ENCODE measurements at places on chromosomes 3 and 15. TPM values are rescaled to one million over a fixed set of nuclear protein-coding genes. Genes with fewer than 3 reads are reported as not detected.

DNA sequence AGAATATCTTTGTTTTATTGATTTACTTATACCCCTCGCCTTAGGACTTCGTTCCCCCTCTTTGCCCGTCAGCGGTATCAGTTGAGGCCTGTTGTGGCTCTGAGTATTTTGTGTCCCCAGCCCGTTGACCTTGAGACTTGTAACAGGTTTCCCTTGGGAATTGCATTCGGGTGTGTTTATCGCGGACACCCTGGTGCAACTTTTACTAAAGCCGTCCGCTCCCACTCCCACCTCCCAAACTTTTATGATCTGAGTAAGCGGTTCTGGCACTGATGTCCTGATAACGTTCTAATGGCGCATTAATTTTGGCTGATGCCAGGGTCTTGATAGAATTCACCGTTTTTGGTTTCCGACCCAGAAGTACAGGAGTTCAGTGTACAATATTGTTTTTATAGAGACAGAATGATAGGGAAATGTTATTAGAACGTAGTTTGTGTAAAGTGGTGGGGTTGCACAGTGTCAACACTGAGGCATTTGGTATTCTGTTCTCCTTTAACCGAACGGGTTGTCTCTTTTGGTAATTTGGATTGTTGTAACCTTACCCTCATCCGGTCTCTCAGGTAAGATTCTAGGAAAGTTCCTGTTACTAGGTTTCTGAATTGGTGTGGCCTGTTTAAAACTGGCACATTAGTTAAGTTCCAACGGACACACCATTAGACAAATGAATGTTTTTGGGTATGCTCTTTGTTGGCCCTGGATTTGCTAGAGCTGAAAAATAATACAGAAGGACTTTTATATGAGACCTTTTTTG lies 47.8 kb downstream of the OIP5 start:
- peak; percentile 54 for DNase-seq

DNA sequence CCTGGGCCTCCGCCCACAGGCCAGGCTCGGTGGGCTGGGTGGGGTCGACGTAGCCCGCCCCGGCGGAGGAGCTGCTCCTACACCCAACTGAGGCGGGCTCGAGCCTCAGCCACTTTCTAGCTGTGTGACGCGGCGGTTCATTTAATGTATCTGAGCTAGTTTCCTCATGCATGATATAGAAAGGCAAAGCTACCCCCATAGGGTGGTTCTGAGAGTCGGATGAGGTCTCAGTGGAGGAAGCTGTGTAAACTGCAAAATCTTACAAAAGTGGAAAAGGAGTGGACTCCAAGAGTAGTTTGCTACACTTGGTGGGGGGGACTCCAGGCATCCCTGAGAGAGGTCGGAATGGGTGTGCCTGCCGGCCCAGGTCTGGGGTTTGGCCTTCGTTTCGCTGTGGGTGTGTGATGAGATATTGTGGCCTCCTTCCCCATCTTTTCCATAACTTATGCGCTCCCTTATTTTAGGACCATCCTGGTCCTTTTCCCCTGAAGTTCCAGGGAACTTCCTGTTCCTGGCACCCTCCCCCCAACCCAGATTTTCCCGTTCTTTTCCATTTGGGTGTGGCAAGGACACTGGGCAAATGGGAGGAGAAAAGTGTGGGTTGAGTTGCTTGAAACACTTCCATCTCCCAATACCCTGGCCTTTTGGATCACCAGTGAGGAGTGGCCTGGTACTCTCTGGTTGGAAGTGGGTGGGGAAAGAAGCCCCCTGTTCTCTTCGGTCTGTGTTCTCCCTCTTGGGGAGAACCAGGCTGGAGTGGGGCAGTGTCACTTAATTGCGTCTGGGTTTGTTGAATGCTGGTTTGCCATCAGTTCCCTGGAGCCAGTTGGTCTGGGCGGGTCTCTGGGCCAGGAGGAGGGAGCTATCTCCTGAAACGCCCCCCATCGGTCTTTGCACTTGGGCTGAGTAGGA lies 1.1 kb downstream of the PDIA5 start:
- peak; percentile 31 for DNase-seq

- DNase-seq, result peak; percentile 47
Measured at GRCh38 chr3:30285188-30286006, 321.0 kb upstream of the TGFBR2 start.

DNA sequence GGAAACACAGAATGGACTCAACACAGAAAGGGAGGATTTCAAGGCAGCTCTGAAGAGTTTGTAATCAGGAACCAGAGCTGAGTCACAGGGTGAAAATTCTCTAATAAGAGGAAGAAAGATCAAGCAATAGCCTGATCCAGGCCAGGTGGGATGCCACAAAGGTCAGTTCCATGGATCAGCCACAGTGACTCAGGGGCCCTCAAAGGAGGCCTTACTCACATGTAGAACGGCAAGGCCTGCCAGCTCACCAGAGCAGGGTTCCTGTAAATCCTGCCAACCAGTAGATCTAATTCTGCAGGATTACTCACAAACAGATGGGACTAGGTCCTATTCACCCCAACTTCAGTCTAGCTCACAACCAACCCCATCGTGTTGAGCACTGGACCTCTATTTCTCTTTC lies 78.3 kb upstream of the PPP2R3A start:
- DNase-seq, result no peak

- DNase-seq, result peak; percentile 86
Measured at GRCh38 chr3:39383045-39383880, at the start of gene SLC25A38. Gene SLC25A38 (plus strand): TSS chr3:39383370. CDS start chr3:39383725, 355 bp downstream.

- DNase-seq, result no peak
Measured at GRCh38 chr3:82558081-82558480, 796.6 kb upstream of the GBE1 start.

The MYL3 gene
- polyA plus RNA-seq, result not detected

The FETUB gene
- polyA plus RNA-seq, result not detected

The KLHL40 gene
- not detected for polyA plus RNA-seq

The APOD gene
- polyA plus RNA-seq, result 3.1 TPM

The POLG gene
- 33.8 TPM for polyA plus RNA-seq
